ENCODE measurements at places on chromosomes 7 and 10.

- DNase-seq, result no peak
These were observed 44.8 kb upstream of the ZNF479 start for GRCh38 chr7:57176928-57177635.

GRCh38 chr10:43166207-43166879 lies 28.1 kb downstream of the CSGALNACT2 start:
- no peak for DNase-seq

- peak; percentile 53 for DNase-seq
These were observed 65.0 kb downstream of the CACNB2 start for GRCh38 chr10:18205098-18205834.

DNA sequence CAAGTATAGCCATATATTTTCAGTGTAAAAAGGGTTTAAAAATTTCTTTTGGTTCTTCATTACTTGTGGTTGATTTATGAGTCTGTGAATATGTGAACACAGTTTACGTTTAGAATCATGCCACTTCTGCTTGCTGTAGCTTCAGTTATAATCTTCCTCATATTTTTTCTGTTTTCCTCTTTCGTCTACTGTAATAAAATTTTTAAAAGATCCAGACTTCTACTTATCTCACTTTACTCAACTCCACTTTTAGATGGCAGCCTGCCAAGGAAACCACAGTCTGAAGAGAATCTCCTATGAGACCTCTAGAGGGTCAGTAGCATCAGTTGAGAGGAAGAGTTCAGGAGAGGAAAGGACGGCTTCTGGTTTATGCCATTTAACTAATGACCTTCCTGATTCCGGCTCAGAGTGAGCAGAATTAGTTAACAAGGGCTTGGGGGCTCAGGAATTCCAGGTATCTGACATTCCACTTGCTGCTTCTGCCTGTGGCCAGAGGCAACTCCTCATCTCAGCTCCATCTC lies 21.4 kb downstream of the CREB5 start:
- DNase-seq, result peak; percentile 40

GRCh38 chr7:125878988-125879387 lies 949.4 kb upstream of the POT1 start:
- no peak for DNase-seq
